ENCODE measurements at places on chromosomes 1 and 21.

- no peak for DNase-seq
Measured at GRCh38 chr1:37438869-37439343, 35.5 kb upstream of the ZC3H12A start.

DNA sequence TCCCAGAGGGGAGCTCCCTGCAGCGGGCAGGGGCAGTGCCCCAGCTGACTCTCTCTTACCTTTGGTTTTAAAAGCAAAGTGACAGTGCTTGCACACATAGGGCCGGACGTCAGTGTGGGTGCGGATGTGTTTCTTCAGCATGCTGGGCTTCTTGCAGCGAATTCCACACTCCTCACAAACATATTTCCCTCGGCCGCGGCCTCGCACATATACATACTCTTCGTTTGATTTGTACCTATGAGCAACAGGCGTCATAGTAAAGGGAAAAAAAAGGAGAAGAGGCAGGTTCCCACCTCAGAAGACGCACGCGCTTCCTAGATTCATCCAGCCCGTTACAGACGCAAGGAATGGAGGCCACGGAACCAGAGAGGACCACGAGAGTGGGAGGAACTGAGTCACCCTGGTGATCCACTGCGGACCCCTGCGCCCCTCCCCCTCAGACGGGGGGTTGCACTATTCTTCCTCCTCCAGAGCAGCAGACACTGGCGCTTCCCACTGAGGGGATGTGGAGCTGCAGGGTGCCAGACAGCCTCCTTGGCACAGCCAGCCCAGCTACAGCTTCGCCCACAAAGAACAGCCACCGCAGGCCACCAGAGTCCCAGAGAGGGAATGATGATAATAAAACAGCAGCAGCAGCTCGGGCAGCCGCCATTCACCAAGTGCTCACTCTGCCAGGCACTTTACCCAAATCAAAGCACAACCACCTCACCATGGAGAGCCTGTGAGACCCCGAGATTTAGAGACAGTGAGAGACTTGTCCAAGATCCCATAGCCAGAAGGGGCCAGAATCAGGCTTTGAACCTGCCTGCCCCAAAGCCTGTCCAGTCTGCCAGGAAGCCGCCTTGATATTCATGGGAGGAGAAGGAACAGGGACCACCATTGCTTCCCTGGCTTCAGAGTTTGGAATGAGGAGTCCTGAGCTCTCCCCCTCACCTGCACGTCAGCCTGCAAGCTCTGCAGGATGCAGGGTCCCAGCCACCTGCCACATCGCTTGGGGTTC is 40.5 kb upstream of the EDN2 start:
- no peak for DNase-seq

- DNase-seq = no peak
Measured at GRCh38 chr1:210648588-210649269, 320.0 kb downstream of the HHAT start.

- DNase-seq = no peak
Measured at GRCh38 chr21:29166853-29167252, 36.4 kb downstream of the MAP3K7CL start.

GRCh38 chr1:189939967-189940366 is 537.7 kb downstream of the BRINP3 start:
- peak; percentile 2 for DNase-seq

GRCh38 chr1:167465743-167466142 is 52.6 kb downstream of the CD247 start:
- no peak for DNase-seq

DNA sequence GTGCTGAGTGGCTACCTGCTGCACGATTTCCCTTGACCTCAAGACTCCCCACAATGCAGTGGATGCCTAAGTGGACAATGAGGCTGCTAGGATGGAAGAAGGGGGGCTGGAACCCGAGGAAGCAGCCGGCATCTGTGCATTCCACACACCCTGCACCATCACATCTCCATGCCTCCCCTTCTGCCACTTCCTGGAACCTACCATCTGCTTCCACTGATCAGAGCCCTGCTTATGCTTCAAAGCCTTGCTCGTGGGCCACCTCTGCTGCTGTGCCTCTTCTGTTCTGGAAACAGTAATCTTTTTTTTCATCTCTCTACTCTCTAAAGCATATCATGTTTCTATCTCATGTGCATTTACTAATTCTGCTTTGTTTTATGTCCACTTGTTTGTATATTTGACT is 66.2 kb upstream of the WDR26 start:
- no peak for DNase-seq

- peak; percentile 80 for DNase-seq
Measured at GRCh38 chr1:44652445-44653106, 21.7 kb downstream of the TMEM53 start.

- no peak for DNase-seq
Measured at GRCh38 chr1:27779122-27779521, 6.1 kb downstream of the STX12 start.

DNA sequence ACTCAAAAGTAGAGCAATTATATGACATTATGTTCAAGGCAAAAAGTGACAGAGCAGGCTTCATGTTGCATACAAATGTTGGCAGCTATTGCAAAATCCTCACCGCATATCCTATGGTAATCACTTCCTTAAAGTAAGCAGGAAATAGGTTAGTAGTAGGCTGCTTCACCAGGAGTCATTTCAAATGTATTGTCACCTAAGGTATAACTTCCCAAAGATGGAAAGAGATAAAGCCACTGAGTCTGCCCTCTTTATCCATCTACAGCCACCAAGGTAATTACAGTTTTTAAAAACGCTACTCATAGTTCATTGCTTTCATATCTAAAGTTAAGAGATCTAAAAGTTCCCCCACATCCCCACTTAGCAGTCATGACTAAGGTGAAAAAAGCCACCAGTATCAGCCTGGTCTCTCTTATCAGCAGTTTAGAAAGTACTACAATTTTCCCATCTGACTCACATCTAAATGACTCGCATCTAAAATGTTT is 31.6 kb upstream of the UBE2U start:
- no peak for DNase-seq

DNA sequence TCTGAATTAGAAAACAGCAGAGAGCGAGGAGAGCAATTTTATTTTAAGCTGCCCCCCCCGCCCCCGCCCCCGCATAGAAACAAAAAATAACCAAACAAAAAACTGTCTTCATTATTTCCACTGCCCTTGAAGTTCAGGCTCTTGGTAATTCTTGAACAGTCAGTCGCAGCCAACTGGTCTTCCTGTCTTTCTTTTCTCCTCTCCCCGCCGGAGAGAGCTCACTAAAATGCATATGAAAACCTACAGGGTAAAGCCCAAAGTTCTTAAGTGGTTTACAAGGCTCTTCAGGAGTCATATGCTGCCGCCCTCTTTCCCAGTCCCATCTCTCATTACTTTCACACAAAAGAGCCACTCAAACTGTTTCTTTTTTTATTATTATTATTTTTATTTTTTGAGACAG is 1.1 kb upstream of the ANKRD35 start:
- no peak for DNase-seq

Measured in globus pallidus (tissue), 1 donor.